ENCODE measurements at places on chromosomes 1 and 21.
A peak's percentile ranks its signal among the peaks of the same experiment; 100 is the strongest.

GRCh38 chr1:77303387-77303786, 21.6 kb downstream of the AK5 start:
- no peak for DNase-seq

DNA sequence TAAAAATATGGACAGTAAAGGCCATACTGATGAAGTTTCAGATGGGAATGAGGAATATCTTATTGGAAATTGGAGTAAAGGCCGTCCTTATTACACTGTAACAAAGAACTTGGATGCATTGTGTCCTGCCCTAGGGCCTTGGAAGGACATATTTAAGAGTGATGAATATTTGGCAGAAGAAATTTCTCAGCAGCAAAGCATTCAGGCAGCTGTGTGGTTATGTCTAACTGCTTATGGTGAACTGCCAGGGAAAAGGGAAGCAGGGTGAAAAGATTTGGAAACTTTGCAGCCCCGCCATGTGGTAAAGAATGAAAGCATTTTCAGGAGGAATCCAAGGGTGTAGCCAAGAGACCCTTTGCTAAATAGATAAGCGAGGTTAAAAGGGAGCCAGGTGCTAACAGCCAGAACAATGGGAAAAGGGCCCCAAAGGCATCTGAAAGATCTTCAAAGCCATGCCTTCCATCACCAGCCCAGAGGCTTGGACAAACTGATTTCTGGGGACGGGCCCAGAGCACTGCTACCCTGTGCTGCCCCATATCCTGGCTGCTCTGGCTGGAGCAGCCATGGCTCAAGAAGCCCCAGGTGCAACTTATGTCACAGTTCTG, 200.0 kb downstream of the PTPRU start:
- DNase-seq = no peak

GRCh38 chr21:37230632-37231248, 36.4 kb downstream of the VPS26C start:
- DNase-seq = no peak

DNA sequence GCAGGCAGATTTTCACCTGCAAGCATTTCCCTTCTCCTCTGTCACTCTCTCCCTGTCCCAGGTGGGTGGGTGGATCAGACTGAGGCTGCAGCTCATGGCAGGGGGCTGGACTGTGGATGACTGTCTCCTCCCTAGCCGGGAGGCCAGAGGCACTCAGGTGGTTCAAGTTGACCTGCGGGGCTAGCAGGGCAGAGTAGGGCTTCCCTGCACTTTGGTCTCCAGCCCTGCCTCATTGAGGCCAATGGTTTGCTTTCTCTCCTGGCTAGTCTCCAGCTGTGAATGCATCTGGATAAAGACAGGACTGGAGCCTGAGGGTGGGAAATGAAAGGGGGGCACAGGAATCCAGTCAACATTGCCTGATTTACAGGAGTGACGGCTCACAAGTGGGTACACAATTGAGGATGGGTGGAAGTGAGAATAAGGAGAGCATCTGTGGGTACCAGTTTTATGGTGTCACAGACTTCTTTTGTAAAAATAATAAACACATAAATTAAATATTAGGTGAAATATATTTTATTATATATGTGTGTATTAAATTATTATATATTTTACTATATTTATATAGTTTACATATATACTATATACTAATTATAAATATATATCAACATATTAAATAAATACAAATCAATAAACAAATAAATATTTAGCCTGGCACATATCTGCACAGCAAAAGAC, 25.6 kb downstream of the RUNX1 start:
- DNase-seq = no peak

GRCh38 chr1:112399456-112399855, 3.4 kb downstream of the CTTNBP2NL start:
- no peak for DNase-seq

DNA sequence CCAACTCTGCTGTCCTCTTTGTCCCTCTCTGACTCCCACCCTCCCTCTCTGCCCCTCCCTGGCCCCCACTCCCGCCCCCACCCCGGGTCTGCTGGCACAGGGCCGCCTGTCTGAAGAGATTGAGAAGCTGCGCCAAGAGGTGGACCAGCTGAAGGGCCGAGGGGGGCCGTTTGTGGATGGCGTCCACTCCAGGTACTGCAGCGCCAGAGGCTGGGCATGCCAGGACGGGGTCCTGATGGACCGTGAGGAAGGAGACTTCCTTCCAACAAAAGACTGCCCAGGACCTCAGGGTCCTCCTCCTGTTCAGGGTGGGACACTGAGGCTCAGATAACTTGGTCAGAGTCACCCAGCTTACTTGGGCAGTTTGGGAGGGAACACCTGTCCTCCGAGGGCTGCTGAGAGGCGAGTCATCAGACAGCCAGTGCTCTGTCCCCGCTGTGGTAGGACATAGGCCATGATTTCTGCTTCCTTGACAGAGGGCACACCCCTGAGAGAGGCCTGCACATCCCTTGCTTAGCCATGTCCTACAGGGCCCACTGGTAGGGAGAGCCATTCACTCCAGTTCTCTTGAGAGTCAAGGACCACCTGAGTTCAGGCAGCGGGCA, 23.4 kb downstream of the PPFIA4 start:
- DNase-seq = no peak

DNA sequence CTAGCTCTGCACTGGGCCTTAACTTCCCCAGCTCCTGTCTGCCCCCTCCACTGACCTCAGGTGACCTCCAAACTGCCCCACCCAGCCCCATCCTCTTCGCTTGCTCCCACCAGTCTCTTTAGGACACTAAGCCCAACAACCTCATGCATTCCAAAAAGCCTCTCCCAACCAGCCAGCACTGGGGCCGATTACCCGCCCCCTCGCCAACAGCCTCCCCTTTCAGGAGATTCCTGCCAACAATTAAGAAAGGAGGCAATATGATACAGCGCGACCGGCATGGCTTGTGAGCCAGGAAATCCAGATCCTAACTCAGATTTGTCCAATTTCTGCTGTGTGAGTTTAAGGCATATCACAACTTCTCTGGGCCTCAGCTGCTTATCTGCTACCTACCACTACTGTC, 14.7 kb downstream of the KANK4 start:
- no peak for DNase-seq

GRCh38 chr1:113760102-113761080, 1.1 kb upstream of the PHTF1 start:
- no peak for DNase-seq

- DNase-seq = peak; percentile 64
Measured at GRCh38 chr1:61247051-61247825, 164.9 kb downstream of the NFIA start.

DNA sequence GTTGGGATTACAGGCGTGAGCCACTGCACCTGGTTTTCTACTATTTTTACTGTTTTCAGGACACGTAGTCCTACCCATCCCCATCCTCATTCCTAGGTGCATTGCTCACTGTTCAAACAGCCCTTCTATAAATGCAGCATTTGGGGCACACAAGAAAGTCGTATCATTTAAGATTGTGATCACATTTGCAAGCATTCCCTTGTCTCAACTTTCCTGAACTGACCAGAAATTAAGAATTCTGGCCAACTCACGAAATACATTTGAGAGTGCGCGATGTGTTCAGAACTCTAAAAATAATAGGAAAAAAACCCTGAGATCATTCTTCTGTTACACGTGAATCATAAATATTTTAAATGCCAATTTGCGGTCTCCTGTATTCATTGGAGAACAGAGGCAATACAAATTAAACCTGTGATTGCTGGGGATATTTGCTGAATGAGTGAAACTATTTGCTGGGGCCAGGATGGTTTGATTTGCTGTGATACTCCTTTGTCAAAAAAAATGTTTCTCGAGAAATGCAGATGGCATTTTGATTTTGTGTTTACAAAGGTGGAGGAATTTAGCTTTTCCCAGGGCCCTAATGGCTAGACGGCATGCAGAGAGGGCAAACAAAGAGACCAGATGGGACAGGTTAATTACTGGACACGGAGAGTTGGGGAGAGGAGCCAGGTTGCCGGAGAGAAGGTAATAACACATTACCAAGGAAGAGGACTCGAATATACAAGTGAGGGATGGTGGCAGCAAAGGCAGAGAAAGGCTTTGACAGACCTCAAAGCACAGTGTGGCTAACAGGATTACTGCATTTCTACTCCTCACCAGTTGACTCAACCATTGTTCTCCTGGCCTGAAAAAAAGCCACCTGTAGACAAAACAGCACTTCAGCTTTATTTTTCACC, 38.4 kb downstream of the STPG1 start:
- no peak for DNase-seq

DNA sequence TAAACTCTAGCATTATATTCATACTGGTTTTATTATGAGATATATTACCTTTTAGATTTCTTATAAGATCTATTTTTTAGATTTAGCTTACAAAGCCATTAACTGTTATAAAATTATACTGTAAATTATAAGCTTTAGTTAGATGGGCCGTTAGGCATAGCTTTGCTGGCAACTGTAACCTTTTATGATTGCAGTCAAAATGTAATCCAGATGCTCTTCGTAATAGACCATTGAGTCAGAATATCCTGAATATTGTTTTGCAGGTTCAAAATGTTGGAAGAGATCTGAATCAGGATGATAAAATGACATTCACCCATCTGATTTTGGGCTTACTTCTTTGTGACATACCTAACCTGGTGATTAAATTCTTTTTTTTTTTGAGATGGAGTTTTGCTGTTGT, 20.9 kb downstream of the ITSN1 start:
- no peak for DNase-seq

- DNase-seq = no peak
Measured at GRCh38 chr1:112935461-112936111, 20.4 kb downstream of the SLC16A1 start.

- DNase-seq = no peak
Measured at GRCh38 chr1:228009116-228009827, 2.5 kb downstream of the WNT3A start.

GRCh38 chr1:24641646-24642151, 1.4 kb upstream of the SRRM1 start:
- DNase-seq = no peak

GRCh38 chr1:45934947-45935346, 131.5 kb downstream of the MAST2 start:
- DNase-seq = no peak

DNA sequence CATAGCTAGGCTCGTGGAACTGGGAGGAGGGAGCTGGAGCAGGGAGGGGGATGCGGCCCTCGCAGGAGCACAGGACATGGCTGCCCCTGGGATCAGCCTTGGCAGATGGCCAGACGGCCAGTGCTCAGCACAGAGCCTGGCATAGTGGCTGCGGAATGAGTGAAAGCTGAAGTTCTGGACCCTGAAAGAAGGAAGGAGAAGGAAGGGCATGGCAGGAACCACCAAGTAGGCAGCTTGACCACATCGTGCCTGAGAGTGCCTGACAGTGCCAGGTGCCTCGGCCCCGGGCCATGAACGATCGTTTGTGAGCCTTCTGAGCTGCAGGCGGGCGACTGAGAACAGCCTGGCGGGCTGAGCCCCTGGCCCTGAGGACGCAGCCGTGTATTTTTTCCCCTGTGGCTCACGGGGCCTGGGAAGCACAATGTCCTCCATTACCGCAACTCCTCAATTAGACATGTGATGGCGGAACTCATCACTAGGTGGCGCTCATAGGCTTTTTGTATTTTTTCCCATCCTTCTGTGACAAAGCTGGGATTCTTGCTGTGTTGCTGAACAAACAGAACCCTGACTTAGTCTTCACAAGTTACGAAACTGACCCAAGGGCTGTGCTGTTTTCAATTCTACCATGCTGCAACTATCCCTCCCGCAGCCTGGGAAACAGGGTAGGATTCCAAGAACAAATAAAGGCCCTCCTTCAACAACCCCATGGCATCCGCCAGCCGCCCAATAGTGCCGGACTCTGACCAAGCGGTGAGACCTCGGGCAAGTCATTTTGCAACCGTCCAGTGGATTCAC, 29.9 kb upstream of the TMEM61 start:
- peak; percentile 41 for DNase-seq

DNA sequence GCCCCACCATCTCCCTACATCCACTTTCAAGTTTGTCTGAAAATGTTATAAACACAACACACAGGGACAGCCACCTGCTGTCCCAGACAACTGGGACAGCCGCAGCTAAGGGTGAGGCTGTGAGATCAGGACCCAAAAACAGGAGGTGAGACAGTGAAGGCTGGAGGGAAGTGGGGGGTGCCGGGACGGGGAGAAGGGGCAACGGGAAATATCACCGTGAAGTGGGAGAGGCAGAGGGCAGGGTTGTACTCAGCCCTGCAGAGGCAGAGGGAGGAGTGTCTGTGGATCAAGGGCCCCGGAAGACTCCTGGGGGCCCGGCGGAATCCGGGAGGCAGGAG, 114.4 kb downstream of the CASZ1 start:
- no peak for DNase-seq

- DNase-seq = no peak
Measured at GRCh38 chr1:153866045-153866850, 56.5 kb downstream of the GATAD2B start.

- DNase-seq = no peak
Measured at GRCh38 chr1:240074908-240075307, 16.8 kb upstream of the FMN2 start.

DNA sequence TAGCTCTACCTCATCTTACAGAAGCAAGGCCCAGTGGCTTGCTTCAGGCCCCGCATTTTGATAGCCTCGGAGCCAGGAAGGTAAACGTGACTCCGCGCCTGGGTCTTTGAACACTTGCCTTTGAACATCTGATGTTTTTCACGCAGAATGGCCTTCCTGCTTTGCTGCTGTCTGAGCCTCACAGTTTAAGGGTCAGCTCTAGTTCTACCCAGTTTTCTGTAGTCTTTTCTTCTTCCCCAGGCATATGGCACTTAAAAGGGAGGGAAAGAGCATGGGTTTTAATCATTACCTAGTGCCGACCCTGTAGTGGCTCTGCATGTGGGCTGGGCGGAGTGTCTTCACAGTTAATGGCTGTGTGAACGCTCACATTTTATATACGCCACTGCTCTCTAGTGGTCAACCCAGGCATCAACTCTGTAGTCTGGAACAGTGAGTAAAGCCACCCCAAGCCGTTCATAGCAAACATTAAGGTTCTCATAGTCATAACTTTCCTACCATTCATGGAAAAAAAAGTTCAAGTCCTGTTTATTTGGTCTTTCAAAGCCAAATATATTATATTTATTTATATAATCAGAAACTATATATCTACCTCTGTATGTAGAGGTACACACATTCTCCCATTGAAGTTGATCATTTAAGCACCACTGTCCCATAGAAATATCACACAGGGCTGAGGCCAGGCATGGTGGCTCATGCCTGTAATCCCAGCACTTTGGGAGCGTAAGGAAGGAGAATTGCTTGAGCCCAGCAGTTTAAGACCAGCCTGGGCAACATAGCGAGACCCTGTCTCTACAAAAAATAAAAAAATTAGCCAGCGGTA, 78.1 kb downstream of the IER5 start:
- peak; percentile 70 for DNase-seq

DNA sequence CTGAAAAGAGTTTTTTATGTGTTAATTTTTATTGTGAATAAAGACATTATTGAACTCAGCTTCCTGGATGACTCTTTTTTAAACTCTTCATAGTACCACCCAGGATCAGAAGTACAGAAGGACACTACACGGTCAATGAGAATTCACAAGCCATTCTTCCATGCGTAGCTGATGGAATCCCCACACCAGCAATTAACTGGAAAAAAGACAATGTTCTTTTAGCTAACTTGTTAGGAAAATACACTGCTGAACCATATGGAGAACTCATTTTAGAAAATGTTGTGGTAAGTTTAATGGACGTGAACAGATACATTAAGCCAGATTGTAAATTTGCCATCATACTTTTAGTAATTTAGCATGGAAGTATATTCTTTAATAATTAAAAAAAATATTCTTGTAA, 249.5 kb downstream of the TPR start:
- no peak for DNase-seq

Measured in NCI-H1105 (cell line).